ENCODE measurements at places on chromosomes 5 and 9. TPM values are rescaled to one million over a fixed set of nuclear protein-coding genes. Genes with fewer than 3 reads are reported as not detected.

The IFNA13 gene
- not detected for total RNA-seq

The RGS14 gene
- 22.6 TPM for total RNA-seq

The HSD17B3 gene
- total RNA-seq, result not detected

The CDH9 gene
- total RNA-seq, result not detected

GRCh38 chr5:43314724-43315123 lies 1.5 kb upstream of the HMGCS1 start:
- H3K36me3 ChIP-seq, result no peaks in the 10 kb centered on the region
- no peak overlapping the region for H3K4me3 ChIP-seq
- no peaks in the 10 kb centered on the region for H3K27me3 ChIP-seq
- H3K27ac ChIP-seq, result no peak overlapping the region
- no peaks in the 10 kb centered on the region for H3K4me1 ChIP-seq
- DNase-seq, result no peak

- H3K27ac ChIP-seq, result no peak overlapping the region
- no peaks in the 10 kb centered on the region for H3K36me3 ChIP-seq
- H3K4me1 ChIP-seq, result no peaks in the 10 kb centered on the region
Measured at GRCh38 chr9:74322661-74323314, 174.3 kb upstream of the RORB start.

The PCDHGA5 gene
- 0.94 TPM for total RNA-seq

DNA sequence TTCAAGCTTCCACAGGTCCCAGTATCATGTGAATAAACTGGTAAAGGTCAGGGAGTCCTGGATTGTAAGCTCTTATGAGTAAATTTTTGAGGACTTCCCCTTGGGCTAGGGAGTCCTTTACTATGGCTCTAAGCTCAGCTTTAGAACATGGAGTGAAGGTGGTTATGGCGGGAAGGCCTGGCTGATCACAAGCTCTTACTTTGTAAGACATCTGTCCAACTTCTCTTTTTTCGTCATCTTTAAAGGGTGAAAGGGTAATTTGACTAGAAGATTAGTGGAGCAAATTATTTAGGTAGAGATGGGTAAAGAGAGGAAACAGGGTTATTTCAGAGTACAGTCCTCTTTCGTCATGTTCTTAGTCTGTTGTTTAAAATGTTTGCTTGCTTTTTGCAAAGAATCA lies 155.4 kb downstream of the AOPEP start:
- DNase-seq, result no peak
- no peak overlapping the region for H3K27ac ChIP-seq
- H3K4me1 ChIP-seq, result no peaks in the 10 kb centered on the region
- no peaks in the 10 kb centered on the region for H3K36me3 ChIP-seq
- no peaks in the 10 kb centered on the region for H3K27me3 ChIP-seq

- DNase-seq, result no peak
- no peaks in the 10 kb centered on the region for H3K36me3 ChIP-seq
- no peaks in the 10 kb centered on the region for H3K27me3 ChIP-seq
- H3K4me3 ChIP-seq, result no peak within 1 kb of the TSS
Measured at GRCh38 chr5:27038476-27038875, at the start of gene CDH9. Gene CDH9, minus strand, starts transcription at chr5:27038586. Its CDS starts 50,253 bp downstream, at chr5:26988333.

DNA sequence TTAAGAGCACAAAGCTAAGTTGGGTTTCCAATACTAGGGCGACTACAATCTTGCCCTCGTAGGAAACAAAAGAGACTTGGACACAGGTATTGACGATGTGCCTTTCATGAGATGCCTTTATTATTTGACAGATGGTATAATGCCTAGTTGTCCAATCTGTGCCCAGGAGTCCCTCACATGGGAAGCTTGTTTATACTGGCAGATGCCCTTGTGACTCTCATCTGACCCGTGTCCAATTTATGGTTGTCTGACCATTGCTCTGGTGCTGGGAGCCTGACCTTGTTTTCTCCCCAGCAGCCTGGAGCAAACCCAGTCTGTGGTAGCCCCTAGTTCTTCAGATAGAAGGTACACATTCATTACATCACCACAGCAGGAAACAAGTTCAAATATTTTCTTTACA lies 511.7 kb downstream of the AGTPBP1 start:
- no peaks in the 10 kb centered on the region for H3K36me3 ChIP-seq
- no peaks in the 10 kb centered on the region for H3K27me3 ChIP-seq
- H3K4me1 ChIP-seq, result no peaks in the 10 kb centered on the region
- H3K27ac ChIP-seq, result no peak overlapping the region
- DNase-seq, result no peak

DNA sequence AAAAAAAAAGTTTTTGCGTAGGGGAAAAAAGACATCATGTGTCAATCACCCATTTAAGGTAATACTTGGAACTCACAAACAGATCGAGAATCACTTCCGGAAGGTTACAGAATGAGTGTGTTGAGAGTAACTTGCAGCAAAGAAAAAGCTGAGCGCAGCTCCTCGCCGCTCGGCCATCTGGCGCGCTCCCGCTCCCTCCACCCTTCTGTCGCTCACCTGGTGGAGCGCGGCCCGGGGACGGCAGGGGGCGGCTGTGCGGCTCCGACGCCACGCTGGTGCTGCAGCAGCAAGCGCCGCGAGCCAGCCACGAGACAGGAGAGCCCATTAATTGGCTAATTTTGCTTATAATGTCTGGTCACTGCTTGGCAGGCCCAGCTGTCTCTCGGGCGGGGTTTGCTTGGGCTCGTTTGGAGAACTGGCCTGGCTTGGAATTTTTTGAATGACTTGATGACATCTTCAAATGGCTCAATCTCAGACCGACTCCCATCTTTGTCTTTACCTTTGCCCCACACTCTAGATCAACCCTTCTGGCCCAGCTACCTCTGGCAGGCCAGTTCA lies 601.8 kb downstream of the CCDC171 start:
- no peaks in the 10 kb centered on the region for H3K4me1 ChIP-seq
- no peaks in the 10 kb centered on the region for H3K36me3 ChIP-seq
- no peaks in the 10 kb centered on the region for H3K27me3 ChIP-seq

DNA sequence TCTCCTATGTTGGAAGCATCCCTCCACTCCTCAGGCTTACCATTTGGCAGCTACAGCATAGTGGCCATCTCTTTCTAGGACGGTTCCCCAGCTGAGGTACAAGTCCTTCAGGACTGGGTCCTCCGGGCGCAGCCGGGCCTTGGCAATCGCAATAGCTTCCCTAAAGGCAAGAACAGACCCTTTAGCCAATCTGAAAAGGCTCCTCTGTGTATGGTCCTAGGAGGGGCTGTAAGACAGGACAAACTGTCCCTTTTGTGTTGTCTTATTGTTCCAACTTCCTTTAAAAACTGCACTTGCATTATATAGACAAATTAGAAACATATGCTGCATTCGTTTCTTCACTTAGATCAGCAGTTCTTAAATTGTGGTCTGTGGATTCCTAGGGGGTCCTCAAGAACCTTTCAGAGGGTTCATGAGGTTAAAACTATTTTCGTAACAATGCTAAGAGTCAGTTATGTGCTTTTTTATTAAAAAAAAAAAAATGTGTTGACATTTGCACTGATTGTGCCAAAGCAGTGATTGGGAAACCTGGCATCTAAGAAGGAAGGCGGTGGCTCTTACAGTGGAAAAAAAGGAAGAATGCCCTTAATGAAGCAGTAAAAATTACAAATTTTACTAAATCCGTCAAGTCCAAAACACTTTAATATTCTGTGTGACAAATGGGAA lies 38.7 kb downstream of the GEMIN5 start:
- DNase-seq, result no peak
- H3K4me3 ChIP-seq, result no peak overlapping the region
- no peaks in the 10 kb centered on the region for H3K27me3 ChIP-seq
- no peak overlapping the region for H3K27ac ChIP-seq
- H3K36me3 ChIP-seq, result no peaks in the 10 kb centered on the region
- no peaks in the 10 kb centered on the region for H3K4me1 ChIP-seq

The LCNL1 gene
- total RNA-seq, result not detected

DNA sequence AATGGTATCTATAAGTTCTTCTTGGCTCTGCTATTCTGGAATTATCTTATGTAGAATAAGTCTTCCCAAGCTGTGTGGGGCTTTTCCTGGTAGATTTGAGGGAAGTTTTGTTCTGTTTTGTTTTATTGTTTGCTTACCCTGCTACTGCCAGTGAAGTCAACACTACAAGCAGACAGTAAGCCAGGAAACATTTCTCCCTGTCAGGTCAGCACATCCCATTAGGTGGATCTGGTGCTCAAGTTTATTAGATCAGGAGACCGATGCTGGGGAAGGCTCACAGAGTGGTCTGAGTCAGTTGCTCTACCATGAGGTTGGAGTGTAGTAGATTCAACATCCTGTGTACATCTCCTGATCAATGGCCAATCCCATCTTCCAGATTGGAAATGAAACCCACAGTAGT lies 79.1 kb downstream of the ADRB2 start:
- H3K27me3 ChIP-seq, result no peaks in the 10 kb centered on the region
- no peaks in the 10 kb centered on the region for H3K36me3 ChIP-seq
- H3K27ac ChIP-seq, result no peak overlapping the region
- DNase-seq, result no peak
- no peak overlapping the region for H3K4me3 ChIP-seq

The SHOC1 gene
- total RNA-seq, result not detected

- no peaks in the 10 kb centered on the region for H3K27me3 ChIP-seq
- H3K4me3 ChIP-seq, result no peak overlapping the region
- H3K27ac ChIP-seq, result no peak overlapping the region
- H3K36me3 ChIP-seq, result no peaks in the 10 kb centered on the region
Measured at GRCh38 chr5:99922386-99922785, 612.8 kb upstream of the FAM174A start.

DNA sequence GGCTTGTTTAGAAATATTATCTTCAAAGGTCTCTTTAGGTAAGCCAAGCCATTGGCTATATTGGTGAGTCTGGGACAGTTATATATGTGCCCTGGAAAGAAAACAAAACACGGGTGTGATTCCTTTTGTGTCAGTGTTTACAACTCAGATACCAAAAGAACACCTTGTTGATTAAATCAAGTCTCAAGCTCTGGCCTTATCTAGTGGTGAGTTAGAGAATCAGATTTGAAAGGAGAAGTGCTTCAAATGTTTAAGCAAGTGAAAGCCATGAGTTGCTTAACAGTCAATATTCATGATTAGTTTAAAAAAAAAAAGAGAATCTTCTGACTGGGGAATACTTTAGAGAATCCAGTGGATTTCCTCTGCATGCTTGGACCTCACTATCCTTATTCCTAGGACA lies 68.3 kb downstream of the IQGAP2 start:
- no peak overlapping the region for H3K27ac ChIP-seq
- no peak for DNase-seq
- no peaks in the 10 kb centered on the region for H3K36me3 ChIP-seq
- peaks cover 17% of the 10 kb centered on the region for H3K4me1 ChIP-seq

- H3K36me3 ChIP-seq, result no peaks in the 10 kb centered on the region
- no peak overlapping the region for H3K4me3 ChIP-seq
- H3K27ac ChIP-seq, result no peak overlapping the region
Measured at GRCh38 chr9:127942216-127943010, 4.8 kb upstream of the DPM2 start.

DNA sequence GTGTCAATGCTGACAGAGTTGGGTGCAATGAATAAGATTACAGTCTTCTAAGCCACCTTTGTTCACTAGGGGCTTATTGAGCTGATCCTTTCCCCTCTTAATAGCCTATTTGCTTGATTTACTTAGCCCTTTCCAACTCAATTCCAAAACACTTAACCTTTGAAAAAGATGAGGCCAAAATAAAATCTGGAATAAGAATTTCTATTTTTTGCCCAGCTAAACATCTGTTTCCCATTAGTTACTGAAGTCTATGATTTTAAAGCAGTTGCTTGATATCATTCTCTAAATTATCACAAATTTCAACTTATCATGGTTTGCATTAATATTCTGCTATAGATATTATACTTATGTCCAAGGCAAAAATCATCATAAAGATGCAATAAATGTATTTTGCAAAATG lies 1272.0 kb upstream of the ACO1 start:
- H3K36me3 ChIP-seq, result no peaks in the 10 kb centered on the region
- H3K27me3 ChIP-seq, result no peaks in the 10 kb centered on the region
- H3K4me3 ChIP-seq, result no peak overlapping the region
- H3K27ac ChIP-seq, result no peak overlapping the region
- no peak for DNase-seq
- no peaks in the 10 kb centered on the region for H3K4me1 ChIP-seq

GRCh38 chr5:86862093-86862492 lies 244.4 kb downstream of the COX7C start:
- H3K27me3 ChIP-seq, result no peaks in the 10 kb centered on the region
- no peak for DNase-seq
- no peaks in the 10 kb centered on the region for H3K4me1 ChIP-seq

The DHX29 gene
- 16.0 TPM for total RNA-seq

The PCDHGA1 gene
- total RNA-seq, result not detected

- no peaks in the 10 kb centered on the region for H3K27me3 ChIP-seq
- H3K4me1 ChIP-seq, result peaks cover 5% of the 10 kb centered on the region
- no peak overlapping the region for H3K4me3 ChIP-seq
- H3K36me3 ChIP-seq, result peaks cover 61% of the 10 kb centered on the region
Measured at GRCh38 chr5:141521244-141521781, 32.4 kb downstream of the PCDHGC5 start.

DNA sequence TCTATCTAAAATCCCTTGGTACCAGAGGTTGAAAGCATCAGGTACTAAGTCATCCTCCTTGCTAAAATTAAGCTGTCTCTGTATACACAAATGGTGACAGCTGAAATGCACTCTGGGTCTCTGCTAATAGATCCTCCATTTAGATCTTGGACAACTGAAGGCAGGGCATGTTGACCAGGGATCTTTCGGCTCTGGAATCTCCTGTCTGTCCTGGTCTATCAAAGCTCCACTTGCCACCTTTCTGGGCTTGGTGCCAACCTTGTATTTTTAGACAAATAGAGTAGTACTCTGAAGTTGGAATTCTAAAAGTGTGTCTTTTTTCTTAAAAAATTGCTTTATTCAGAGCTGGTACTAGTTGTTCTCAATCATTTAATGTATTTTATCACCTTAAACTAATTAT lies 135.2 kb upstream of the HMHB1 start:
- H3K27me3 ChIP-seq, result no peaks in the 10 kb centered on the region
- DNase-seq, result no peak
- H3K27ac ChIP-seq, result no peak overlapping the region
- H3K4me3 ChIP-seq, result no peak overlapping the region

- H3K27me3 ChIP-seq, result no peaks in the 10 kb centered on the region
- DNase-seq, result no peak
- H3K36me3 ChIP-seq, result no peaks in the 10 kb centered on the region
Measured at GRCh38 chr5:167576126-167576525, 715.3 kb upstream of the WWC1 start.

GRCh38 chr9:116288658-116289057 lies 135.1 kb downstream of the PAPPA start:
- H3K36me3 ChIP-seq, result no peaks in the 10 kb centered on the region
- no peak for DNase-seq
- H3K27ac ChIP-seq, result no peak overlapping the region
- no peak overlapping the region for H3K4me3 ChIP-seq
- no peaks in the 10 kb centered on the region for H3K27me3 ChIP-seq

- H3K27me3 ChIP-seq, result no peaks in the 10 kb centered on the region
- H3K36me3 ChIP-seq, result no peaks in the 10 kb centered on the region
- peak overlapping the region; percentile 86 for H3K4me3 ChIP-seq
- peak overlapping the region; percentile 100 for H3K27ac ChIP-seq
- no peak for DNase-seq
Measured at GRCh38 chr9:96419691-96419969, 1.5 kb upstream of the ZNF367 start.

The RNF44 gene
- 46.4 TPM for total RNA-seq

Measured in Peyer's patch (tissue), 4 donors.